HTR-8/SVneo (cell line): ENCODE measurements at places on chromosomes 6 and 20.

GRCh38 chr20:60803335-60804055 is 448.6 kb upstream of the CDH4 start:
- DNase-seq, result no peak

- no peak for DNase-seq
Measured at GRCh38 chr6:42418724-42419123, 33.0 kb downstream of the TRERF1 start.

DNA sequence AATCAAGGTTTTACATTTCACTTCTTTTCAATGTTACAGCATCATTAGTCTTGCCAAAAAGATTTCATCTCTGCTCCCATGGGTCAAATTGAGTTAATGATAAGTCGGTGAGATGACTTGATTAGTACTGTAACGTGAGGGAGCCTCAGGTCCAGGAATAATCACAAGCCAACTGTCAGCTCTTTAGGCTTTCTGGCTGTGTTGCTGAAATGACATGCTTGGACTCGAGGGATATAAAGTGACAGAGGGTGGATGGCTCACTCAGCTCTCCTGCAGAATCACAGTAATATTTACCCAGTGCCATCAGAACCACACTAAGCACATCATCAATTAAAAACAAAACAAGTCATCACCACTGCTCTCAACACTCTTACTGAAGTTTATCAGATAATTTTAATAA is 196.2 kb upstream of the THEMIS start:
- no peak for DNase-seq

GRCh38 chr20:58665606-58666005 is 14.5 kb downstream of the STX16 start:
- DNase-seq, result no peak

DNA sequence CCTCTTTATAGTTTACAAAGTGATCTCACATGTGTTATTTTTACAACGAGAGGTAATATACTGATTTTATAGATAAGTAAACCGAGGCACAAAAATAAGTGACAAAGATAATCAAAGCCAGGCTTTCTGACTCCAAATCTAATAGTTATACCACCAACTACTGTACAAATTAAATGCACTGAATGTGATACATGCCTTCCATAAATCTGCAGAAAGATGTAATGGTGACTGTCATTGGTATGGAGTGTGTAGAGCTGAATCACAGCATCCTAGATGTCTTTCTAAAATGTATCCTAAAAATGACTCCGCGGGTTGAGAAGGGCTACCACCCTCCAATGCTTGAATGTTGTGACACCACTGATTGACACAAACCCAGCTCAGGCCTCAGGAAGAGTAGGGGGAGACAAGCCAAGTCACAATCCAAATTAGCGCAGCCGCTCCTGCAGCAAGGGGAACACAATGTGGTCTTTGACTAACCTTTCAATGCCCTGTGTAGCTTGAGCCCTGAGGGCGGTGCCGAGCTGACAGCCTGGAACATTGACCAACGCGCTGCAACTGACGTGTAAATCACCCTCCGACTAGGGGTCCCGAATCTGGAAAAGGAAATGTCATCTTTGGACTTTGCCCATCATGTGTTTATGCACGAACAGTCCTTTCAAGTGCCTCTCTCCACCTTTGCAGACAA is 136.8 kb downstream of the OLIG3 start:
- no peak for DNase-seq

DNA sequence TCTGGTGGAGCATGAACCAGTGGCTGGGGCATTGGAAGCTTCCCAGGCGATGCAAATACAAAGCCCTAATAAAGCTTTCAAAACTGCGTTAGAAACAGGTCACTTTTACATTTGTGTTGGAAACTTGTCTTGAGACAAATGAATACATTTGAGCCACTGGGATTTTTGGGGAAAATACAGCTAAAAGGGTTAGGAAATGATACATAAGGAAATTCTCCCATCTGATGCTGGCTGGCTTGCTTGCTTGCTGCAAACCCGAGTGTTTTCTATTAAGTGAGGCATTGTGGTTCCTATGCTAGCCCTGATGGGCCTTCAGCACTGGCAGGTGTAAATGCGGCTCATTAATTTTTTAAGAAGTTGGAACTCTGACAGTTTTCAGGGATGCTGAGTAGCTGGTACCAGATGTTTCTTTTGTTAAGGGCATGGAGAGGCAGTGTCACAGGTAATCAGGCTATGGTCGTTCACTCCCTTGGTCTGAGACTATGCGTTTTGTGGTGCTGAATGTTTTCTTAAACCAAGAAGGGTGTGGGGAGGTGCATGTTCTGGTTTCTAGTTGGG is 35.2 kb downstream of the RREB1 start:
- DNase-seq, result no peak

DNA sequence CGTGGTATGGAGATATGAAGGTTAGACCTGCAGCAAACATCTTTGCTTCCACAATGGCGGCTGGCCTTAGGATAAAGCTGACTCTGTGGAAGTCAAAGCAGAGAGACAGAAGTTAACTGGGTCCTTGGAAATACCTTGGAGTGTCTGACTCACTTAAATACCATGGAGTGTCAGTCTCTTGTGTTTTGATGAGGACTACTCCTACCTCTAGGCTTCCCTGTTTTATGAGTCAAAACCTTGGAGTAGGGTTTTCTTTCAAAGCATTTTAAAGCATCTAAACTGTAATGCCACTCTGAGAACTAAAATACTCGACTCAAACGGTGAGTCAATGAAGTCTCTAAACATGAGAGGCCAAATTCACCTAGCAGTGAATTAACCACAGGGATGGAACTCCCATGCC is 329.1 kb downstream of the SAMD5 start:
- no peak for DNase-seq

GRCh38 chr6:3471711-3472110 is 14.9 kb upstream of the SLC22A23 start:
- DNase-seq, result no peak

- no peak for DNase-seq
Measured at GRCh38 chr6:163716690-163717089, 302.2 kb downstream of the QKI start.

DNA sequence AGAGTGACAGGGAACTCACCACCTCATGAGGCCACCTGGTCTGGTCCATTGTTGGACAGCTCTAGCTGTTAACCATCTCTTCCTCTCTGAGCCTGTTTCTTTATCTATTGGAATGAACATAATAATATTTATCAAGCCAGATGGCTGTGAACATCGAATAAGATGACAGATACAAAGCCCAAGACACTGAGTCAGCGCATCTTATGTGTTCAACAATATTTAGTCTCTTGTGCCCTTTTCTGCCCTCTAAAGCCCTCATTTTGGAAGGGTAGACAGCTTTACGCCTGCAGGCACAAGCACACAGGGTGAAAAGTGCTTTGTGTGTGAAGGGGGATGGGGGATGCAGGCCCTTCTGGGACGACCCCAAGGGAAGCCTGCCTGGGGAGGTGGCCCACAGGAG is 164.0 kb downstream of the GRM4 start:
- no peak for DNase-seq

DNA sequence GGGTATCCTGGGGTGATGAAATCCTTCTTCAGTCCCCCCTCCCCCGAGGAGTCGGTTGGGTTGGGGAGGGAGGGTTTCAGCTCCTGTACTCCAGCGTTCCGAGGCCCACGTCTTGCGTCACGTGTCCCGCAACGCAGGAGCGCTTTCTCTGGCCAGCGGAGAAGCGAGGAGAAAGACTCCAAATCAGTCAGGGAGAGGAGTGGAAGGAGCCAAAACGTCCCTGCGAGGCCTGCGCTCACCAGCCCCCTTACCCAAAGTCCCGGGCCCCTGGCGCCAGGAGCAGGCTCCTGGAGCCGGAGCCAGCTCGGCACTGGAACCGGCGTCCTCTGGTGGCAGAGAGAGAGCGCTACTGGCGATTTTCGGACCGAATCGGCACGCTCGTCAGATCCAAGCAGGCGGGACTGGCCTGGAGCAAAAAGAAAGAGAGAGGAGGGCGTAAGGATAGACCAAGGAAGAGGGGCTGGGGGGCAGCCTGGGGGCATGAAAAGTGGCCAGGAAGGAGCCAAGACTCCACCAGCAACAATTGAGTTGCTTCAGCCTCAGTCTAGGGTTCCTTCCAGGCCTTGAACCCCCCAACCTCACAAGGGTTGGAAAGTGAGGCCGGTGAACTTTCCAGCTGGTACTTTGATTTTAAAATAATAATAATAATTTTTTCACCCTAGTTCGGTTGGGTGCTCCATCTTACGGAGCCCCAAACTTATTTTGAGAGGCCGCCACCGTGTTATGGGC is at the start of gene GNAS:
Gene GNAS (plus strand): TSS at position 174 of the 729 bp plus-strand sequence.
- no peak for DNase-seq

DNA sequence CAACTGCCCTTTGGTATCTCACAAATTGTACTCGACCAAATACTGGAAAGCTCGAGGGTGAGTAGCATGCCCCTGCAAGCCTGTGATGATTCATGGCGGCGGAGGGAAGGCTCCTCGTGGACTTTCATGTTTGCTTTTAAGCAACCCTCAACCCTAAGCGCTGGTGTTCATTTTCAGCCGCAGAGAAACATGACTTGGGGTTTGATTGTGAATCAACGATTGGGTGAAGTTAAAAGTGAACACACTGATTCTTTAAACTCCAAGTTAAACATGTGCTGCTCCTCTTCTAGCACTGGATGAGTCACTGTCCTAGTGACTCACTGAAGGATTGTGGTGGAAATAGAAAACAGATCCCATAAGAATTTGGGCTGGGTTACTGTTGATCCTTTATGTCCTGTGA is 8.3 kb downstream of the CD109 start:
- DNase-seq, result peak; percentile 78

DNA sequence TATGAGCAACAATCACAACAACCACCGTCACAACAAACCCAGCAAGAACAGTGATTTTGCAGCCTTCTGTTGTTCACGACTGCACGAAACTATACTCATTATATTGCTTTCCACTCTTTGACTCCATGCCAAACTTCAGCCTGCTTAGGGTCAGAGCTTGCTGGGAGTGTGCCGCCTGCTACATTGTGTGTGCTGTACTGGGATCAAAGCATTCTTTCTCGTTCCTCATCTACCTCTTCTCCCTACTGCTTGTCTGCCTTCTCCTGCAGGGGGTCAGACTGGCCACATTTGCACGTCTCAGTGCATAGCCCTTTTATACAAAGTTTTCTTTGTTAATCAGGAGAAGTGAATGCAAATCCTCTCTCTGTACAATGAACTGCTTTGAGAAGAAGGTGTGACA is 401.6 kb upstream of the CITED2 start:
- DNase-seq, result no peak

DNA sequence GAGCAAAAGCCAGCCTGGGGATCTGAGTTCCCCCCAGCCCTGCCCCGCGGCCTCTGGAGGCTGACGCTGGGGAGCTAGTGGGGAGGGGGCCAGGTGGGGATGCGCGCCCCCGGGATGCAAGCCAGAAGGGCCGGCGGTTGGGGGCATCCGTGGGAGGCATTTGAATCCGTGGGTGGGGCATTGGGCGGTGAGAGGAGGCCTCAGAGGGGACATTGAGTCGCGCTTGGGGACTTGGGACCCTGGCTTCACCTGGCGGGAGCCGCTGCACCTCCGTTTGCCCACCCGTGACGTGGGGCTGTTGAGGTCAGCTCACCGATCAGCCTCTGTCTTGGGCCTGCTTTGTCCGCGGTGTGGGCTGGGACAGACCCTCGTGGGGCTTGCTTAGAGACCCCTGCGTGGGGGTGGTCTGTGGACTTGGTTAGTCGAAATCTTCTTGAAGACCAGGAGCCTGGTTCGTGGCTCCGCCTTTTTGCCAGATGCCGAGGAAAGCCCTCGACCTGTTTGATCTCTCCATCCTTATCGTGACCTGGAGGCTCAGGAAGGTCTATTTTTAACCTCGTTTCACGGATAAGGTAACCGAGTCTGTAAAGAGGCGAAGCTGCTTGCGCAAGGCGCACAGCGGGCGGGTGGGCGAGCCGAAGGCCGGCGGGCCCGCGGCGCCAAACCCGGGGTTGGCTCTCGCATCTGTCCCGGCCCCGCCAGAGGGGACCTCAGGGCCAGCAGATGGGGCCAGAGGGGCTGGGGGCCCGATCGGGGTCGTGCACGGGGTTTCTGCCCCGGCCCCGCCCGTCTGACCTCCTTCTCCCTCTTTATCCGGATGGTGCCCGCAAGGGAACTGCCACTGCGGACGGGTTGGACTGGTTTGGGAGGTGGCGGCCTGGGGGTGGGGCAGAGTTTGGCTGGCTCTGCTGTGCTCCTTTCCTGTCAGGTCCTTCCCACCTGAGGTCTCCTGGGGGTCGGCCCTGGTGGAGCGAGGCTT is 8.3 kb downstream of the FAM110A start:
- DNase-seq, result no peak

GRCh38 chr6:24659561-24659960 is 7.1 kb downstream of the TDP2 start:
- DNase-seq, result no peak

DNA sequence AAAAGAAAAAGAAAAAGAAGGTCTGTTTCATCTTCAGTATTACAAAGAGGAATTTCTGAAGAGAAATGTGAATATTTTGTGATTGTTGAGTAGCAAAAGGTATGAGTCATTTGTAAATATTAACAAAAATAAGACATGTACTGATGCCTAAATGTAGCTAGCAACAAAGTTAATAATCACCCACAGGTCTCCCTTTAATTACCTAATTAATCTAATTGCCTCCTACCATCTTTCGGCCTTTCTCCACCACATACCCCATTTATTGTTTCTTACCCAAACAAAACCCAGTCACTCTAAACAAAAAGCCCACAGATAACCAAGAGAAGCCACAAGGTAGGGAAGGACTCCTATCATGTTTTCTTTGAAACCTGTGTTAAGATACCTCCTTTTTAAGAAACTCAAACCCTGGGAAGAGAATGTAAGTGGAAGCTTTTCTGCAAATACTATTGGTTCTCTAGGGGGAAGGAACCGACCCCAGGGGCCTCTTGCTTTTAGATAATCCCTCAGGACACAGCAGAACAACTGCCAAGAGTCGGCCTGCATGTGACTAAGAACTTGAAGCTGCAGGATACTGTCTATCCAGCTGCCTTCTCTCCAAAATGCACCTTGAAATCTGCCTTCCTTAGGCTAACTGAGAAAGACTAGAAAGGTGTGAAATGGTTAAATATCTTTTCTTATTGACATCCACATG is 16.1 kb upstream of the STK38 start:
- no peak for DNase-seq

- DNase-seq, result no peak
Measured at GRCh38 chr20:58699623-58700107, 7.1 kb downstream of the NPEPL1 start.

- no peak for DNase-seq
Measured at GRCh38 chr6:110705543-110705942, 109.7 kb downstream of the CDK19 start.

GRCh38 chr20:23585449-23585807 is 17.1 kb upstream of the CST9L start:
- no peak for DNase-seq
